ENCODE measurements at places on chromosomes 7 and 10.

DNA sequence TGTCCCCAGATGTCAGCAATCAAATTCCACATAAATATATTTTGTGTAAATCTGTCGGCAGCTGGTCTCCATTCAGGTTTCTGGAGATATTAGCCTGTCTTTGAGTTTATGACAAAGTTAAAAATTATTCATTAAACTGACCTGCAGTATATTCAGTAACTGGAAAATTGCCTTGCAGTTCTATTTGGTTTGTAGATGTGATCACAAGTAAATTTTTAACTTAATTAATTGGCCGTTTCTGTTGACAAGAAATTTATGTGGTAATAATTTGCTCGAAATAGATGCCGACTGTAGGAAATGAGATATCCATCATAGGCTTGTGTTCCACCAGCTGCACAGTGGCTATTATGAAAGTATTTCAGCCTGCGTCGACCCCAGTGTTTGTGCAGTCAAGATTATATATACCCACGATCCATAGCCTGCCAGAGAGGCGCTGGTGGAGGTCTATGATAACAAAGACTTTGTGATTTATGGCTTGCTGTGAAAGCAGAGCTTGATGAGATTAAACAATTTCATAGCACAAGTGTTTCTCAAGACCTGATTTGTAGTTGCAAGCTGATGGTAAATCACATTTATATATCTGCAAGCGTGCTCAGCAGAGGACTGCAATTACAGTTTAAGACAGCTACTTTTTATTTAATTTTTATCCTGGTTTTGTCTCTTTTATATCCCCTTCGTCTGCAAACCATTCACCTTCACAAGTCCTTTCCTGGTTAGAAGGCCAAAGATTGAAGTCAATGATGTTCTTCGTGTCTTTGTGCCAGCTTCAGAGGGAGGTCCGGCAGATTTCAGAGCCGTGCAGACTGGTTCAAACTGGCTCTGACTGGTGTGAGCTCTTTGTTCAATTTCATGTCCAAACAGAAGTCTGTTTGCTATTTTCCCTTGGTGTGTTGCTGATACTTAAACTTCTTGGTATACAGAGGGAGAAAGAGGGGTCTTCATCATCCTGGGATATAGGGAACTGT is 850.9 kb downstream of the LRMDA start:
- DNase-seq, result no peak

DNA sequence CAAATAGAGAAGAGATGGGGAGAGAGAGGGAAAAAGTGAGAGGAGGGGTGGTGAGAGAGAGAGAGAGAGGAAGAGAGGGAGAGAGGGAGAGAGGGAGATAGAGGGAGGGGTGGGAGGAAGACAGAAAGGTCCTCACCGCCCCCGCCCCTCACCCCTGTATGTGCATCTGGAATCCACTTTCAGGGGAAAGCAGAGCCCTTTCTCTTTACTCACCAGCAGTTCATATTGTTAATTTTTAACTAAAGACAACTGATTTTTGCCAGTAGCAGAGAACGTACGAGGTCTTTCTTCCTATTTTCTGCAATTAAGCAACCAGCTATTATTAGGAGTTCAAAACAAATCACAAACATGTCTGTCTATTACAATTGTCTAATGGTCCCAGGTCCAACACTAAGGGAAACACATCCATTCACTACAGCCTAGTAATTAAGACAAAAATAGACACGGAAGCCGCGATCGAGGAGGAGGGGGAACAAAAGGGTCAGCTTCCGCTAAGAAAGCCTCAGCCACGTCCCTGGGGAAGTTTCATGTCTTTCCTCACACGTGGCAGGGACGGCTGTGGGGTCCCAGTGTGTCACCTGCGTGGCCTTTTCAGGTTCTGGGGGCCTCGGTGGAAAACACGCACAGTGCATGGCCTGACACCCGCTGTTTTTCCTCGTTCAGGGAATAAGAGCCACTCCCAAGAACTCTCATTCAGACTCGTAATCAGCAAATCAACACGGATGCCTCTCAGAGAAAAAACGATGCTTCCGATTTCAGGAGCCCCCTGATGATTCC is 572.0 kb downstream of the PTPRN2 start:
- no peak for DNase-seq

GRCh38 chr7:8714791-8715190 is 281.4 kb downstream of the NXPH1 start:
- no peak for DNase-seq

DNA sequence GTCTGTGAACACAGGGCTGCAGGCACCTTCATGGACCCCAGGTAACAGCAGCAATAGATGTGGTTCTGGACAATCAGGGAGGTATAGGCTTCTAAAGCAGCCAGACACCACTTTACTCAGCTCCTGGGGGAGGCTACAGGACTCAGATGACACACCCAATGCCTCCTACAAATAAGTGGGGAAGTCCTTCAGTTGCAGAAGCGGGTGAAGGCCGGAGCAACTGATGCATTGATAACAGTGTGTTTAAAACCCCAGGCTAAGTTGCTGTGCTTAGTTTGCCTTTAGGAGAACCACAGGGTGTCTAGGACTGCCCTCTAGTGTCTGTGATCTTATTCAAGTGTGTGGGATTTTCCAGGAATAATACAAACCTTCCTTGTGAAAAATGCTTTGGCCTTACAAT is 5.9 kb upstream of the ITGA8 start:
- no peak for DNase-seq

DNA sequence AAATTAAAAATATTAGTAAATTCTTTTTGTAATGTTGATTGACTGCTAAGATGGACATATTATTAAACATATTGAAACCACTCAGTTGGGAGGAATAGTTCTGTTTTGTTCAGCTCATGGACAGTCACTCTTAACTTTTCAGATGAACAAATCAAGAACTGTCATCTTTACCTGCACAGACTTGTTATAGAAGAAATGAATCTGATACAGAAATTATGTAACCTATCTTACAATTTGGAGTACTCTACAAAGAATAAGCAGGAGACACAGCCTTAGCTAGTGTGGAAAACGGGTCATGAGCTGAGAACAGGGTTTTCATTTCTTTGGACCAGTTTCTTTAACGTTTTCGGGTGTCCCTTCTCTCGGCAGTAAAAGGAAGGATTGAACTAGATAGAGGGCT is 1.2 kb upstream of the ANLN start:
- DNase-seq, result peak; percentile 32

- no peak for DNase-seq
Measured at GRCh38 chr7:14960721-14961120, 58.2 kb upstream of the DGKB start.

DNA sequence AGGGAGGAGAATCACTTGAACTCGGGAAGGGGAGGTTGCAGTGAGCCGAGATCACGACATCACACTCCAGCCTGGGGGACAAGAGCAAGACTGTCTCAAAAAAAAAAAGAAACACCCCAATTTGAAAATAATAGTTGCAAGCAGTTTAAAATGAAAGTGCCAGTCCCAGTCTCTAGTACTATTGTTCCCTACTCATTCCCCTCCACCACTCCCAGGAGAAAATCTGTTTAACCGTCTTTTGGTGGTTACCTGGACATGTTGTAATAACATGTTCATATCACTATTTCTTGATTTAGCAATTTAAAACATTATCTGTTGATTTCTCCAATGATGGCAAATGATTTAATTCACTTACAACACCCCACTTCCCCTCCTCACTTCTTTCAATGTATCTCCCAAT is 44.7 kb downstream of the KIFBP start:
- DNase-seq, result no peak

DNA sequence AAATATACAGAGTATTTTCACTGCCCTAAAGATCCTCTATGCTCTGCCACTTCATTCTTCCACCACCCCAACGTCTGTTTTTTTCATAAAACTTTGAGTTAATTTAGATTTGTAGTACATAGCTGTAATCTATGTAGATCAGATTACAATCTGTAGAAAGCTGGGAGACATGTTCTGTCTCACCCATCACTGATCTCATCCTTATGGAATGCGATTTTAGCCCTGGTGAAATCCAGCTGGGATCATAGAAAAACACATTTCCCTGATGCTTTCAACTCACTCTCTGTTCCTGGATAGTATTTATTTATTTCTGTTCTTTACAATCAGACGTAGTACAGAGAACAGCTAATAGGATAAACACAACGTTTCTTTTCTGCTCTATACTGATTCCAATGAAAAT is 521.0 kb downstream of the KIF20B start:
- DNase-seq, result no peak

DNA sequence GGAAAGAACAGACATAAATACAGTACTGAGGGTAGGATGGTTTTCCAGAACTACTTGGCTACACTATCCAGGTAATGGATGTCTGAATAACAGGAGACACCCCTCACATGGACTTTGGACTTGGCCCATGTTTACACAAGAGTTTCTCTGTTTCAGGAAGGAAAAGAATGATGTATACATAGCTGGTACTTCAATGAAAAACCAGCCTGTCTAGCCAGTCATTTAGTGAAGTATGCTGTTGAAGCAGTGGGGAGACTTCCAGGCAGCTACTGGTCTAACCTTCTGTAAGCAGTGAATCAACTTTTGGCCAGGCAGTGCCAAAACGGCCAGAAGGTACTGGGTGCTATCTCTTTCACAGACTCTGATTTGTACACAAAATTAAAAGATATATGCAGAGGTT is 135.0 kb downstream of the MBL2 start:
- DNase-seq, result no peak

GRCh38 chr10:57294698-57295097 is 933.6 kb upstream of the ZWINT start:
- DNase-seq, result no peak

DNA sequence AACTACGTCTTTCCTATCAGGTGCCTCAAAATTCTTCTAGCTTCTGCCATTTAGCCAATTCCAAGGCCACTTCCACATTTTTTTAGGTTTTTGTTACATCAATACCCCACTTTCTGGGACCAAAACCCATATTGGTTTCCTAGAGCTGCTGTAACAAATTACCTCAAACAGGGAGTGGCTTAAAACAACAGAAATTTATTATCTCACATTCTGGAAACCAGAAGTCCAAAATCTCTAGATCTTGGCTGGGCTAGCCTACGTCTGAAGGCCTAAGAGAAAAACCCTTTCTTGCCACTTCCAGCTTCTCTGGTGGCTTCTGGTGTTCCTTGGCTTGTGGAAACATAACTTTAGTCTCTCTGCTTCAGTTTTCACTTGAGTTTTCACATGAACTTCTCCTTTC is 85.1 kb upstream of the BMPER start:
- no peak for DNase-seq

DNA sequence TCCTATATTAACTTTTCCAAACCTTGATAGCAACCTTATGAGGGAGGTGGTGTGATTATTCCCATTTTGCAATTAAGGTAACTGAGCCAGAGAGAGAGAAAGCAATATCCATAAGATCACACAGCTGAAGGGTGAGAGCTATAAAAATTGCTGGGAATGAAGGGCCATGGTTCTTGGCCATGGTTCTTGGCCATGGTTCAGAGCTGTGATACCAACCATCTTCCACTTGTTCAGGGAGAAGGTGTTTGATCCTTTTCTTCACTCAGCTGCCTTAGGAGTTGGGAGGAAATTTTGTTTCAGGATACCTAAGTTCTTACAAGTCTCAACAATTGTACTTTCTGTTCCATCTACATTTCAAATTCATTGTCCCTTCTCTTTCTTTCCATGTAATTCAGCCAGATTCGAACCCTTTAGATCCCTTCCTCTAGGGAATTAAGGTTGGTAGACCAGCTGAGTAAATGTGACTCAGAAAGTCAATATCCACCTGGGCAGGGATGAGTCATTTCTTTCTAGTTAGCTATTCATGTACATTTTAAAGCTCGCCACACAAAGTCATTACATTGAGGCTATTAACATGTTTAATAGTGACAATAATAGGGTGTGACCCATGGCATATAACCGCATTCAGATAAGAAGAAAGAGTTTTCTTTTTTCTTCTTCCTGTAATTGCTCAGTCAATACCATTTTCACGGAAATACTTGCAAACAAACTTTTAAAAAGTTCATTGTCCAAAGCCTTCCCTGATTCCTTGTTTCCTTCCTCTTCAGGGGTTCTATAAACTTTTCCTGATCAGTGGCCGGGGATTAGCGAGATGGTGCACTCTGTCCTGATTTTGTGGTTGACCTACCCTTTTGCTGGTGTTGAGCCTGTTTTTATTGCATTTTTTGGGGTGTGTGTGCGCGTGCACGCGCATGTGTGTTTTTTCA is 143.4 kb downstream of the TCF7L2 start:
- peak; percentile 28 for DNase-seq

GRCh38 chr10:86755454-86755739 is 1.0 kb upstream of the BMPR1A start:
- DNase-seq, result no peak

DNA sequence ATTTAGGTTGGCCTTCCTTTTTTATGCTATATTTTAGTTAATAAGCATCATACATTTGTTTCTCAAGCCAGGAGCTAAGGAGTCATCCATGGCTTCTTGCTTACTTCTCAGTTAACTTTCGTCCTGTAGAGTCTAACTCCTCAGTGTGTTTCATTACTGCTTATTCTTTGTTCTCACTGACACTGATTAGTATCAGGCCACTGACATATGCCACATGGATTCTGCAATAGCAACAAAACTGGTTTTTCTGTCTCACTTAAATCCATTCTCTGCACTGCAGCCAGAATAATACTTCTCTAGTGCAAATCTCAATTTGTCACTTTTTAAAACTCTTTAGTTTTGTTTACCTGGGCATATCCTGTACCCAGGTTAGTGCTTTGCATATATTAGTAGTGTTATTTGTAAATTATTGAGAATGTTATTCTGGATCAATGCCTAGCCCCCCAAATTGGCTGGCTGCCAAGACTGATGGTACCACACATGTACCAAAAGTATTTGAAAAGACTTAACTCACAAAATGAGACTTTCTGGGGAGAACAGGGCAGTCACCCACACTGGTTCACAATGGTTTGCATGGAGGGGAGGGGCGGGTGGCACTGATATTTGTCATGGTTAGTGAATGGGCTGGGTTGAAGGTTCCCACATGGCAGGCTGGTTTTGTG is 79.1 kb downstream of the CCSER2 start:
- no peak for DNase-seq

- DNase-seq, result no peak
Measured at GRCh38 chr10:96758423-96758822, 38.1 kb upstream of the PIK3AP1 start.

DNA sequence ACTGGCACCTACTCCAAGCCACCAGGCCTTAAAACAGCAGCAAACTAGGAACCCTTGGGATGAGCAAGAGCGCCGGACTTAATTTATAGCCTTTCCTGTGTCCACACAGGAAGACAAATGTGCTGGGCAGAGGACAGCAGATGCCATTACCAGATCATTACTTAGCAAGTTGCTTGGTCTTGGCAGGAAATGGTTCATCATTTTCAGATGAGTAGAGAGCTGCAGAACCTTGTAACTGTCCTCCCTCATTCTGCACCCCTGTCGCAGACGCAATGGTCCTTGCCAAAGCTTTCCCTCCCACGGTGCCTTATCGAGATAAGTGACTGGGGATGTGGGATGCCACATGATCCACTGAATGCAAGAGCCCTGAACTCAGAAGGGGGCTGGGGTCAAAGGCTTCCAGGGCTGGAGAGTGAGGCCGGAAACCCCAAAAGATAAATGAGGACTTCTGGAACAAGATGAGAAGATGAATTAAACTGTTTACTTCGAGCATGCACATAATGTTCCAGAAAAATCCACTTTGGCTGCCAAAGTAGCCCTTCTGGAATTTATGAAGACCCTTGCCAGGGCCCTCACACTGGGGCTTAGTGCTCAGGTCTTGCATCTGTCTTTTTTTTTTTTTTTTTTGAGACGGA is 145.6 kb upstream of the ZNF32 start:
- no peak for DNase-seq

All from natural killer cell (primary cell).